CD14-positive monocyte (primary cell): ENCODE measurements at places on chromosomes 2 and 18. TPM values are rescaled to one million over a fixed set of nuclear protein-coding genes. Genes with fewer than 3 reads are reported as not detected.
A peak's percentile ranks its signal among the peaks of the same experiment; 100 is the strongest.

Gene AQP12B
- not detected for polyA plus RNA-seq

Gene DLX2
- polyA plus RNA-seq: not detected

Gene WDR35
- polyA plus RNA-seq: 0.28 TPM

Gene TAF4B
- polyA plus RNA-seq: 0.92 TPM

Gene PDE11A
- not detected for polyA plus RNA-seq

Gene DAW1
- not detected in 2 replicates for polyA plus RNA-seq

Gene ABCG5
- not detected for polyA plus RNA-seq

Gene PSTPIP2
- polyA plus RNA-seq: 42.3 TPM

Gene EVX2
- polyA plus RNA-seq: not detected

Gene HTR2B
- polyA plus RNA-seq: not detected

Gene PPP1R1C
- polyA plus RNA-seq: not detected in 2 replicates

Gene TPO
- not detected for polyA plus RNA-seq

Gene LONRF2
- not detected for polyA plus RNA-seq

Gene VRK2
- 7.7 and 13.5 TPM in 2 replicates for polyA plus RNA-seq

Gene COLEC12
- 0.35 TPM for polyA plus RNA-seq

DNA sequence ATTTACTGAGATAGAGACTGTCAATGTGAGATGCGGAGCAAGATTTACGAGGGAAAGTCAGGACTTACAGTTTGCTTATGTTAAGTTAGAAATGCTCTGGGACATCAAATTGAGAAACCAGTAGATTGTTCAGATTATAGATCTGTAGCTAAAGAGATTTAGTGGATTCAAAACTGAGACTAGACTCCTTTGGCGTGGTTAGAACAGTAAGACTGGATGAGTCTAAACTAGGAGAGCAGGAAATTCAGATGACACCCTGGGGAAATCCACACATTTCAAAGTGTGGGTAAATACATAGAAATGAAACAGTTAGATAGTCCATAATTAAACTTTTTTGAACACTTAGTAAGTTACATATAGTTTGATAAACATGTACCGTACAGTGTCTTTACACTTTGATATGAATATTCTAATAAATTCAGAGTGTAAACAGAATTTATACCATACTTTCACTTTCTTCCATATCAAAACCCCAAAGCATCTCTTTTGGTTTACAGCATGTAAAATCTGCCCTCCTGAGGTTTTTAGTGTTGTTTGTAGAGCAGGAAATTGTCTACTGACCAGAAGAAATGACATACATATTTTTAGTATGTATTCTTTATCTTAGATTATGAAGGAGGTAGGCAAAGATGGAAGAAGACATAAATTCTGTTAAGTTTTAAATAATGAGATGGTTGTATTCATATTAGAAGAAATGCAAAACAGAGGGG is 231.5 kb downstream of the NYAP2 start:
- no peak for DNase-seq

DNA sequence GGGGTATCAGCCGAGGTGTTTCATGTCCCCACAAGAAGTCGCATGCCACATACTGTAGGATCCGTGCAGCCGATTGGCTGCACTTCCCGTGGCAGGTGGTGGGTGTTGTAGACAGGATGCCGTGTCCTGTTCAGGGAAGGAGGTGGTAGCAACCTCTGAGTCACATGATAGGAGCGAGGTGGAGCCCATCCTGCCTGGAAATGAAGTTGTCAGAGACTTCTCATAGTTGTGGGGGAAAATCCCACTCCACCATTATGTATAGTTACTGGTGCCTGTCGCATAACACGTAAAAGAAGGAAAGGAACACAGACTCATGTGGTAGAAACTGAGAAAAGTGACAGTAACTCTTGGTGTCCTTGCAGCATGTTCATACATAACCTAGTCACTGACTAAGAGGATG is 91.4 kb upstream of the IL1R2 start:
- no peak for DNase-seq

- no peak for DNase-seq
Observed at GRCh38 chr2:208711598-208711997, 305.0 kb downstream of the PTH2R start.

- DNase-seq: no peak
Observed at GRCh38 chr2:88190808-88191721, 20.9 kb downstream of the THNSL2 start.

DNA sequence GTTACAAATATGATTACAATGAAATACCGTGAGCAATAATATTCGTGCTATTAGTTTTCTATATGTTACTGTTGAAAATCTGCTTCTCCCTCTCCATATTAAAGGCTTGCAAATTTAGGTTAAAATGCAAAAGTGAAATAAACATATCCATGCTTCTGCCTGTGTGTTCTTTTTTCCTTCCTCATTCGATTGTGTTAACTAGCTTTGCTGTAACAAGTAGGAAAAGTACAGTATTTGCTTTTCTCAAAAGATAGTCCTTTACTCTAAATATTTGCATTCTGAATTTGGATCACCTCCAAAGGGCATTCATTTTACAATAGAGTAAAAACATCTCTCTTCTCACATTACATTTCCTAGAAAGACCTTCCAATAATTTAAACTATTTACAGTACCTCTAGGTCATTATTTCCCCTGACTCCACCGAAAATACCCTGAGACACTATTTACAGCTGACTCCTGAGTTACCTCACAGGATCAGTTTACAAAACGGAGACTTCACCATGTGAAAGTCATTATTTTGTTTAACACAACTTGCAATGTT is 835.0 kb upstream of the FANCL start:
- no peak for DNase-seq

GRCh38 chr2:213251618-213252017 is 32.6 kb upstream of the SPAG16 start:
- peak; percentile 18 for DNase-seq

- DNase-seq: no peak
Observed at GRCh38 chr2:120315367-120316033, 30.4 kb upstream of the INHBB start.

DNA sequence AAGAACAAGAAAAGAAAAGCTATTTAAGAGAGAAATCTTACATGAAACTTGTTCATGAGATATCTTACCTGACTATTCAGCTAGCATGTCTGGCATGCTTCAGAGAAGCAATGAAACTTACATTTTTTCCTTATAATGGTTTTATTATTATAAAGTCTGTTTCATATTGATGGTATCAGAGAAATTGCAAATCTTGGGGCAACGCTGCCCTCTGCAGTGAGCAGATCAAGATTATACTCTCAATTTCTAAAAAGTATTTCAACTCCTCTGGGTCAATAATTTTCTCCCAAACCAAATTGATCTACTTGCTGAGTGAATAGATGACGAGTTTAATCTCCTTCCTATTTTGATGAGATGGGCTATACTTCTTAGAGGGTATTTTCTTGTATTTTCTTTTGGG is 235.6 kb downstream of the NUP35 start:
- DNase-seq: no peak

DNA sequence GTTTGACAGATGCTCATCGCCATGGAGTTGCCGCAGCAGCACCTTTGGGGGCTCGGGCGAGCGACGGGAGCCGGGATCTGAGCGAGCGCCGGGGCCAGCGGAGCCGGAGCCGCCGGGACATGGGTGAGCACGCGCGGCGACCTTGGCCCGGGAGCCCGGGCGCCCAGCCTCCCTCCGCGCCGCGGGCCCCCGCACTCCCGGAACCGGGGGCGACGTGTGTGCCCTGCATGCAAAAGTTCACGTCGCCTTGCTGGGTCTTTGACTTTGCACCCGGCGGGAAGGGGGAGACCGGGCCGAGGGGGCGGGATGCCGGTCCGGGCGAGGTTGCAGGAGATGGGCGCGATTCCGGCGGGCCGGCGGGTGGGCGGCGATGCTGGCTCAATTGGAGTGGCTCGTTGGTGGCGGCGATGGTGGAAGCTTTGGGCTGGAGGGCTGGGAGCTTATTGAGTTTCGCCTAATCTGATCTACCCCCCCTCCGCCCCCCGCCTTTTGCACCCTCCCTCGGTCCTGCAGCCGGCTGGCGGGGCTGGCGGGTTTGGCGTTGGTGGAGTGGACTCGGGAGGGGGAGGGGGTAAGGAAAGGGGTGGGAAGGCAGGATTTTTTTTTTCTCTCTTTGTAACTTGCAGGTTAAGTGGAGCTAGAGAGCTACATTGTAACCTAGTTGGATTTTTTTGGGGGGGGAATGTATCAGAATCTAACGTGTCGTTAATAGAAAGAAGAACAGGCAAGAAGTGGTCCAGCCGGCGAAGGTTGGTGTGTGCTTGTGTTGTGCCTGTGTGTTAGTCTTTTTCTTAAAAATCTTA is at the start of gene SETBP1:
Gene SETBP1 (plus strand): TSS at position 616 of the 803 bp plus-strand sequence. CDS start 20,459 bp downstream, outside the sequence.
- no peak for DNase-seq

GRCh38 chr18:46152436-46152807 is 48.2 kb downstream of the HAUS1 start:
- DNase-seq: no peak

GRCh38 chr2:221641181-221641871 is 69.2 kb upstream of the EPHA4 start:
- no peak for DNase-seq

DNA sequence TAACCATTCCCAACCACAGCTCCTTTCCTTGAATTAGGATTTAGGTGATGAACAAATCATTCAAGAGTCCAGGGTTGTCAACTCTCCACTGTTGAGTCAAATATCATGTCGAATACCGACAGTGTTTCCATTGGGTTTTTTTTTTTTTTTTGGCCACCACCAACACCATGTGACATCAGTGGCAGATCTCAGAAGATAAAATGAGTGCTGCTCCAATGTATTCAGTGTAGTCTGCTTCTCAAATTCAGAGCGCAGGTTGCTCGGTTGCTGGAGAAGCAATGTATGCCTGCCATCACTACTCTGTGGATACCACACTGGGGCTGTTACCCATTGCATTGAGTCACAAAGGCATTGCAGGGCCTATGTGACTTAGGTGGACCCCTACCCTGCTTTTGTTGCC is 10.8 kb upstream of the ATL2 start:
- peak; percentile 31 for DNase-seq

- no peak for DNase-seq
Observed at GRCh38 chr2:82027921-82028615, 1723.5 kb upstream of the LRRTM1 start.

GRCh38 chr18:49193252-49193651 is 242.5 kb upstream of the SMAD7 start:
- no peak for DNase-seq

DNA sequence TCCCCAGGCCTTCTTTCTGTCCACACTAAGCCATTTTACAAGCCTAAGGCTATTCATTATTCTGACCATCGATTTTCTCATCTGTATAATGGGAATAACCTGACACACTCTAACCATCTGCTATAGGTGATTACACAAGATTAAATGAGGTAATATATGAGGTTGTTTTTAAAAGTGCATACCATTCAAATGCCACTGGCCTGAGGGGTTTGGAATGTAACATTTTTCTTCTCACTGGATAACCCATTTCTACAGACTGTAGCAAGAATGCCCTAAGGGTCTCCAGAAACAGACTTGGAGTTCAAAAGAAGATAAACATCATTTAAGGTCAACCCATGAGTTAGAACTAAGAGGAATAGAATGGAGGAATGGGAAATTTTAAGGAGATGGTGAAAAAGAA is 111.7 kb upstream of the SETBP1 start:
- no peak for DNase-seq

DNA sequence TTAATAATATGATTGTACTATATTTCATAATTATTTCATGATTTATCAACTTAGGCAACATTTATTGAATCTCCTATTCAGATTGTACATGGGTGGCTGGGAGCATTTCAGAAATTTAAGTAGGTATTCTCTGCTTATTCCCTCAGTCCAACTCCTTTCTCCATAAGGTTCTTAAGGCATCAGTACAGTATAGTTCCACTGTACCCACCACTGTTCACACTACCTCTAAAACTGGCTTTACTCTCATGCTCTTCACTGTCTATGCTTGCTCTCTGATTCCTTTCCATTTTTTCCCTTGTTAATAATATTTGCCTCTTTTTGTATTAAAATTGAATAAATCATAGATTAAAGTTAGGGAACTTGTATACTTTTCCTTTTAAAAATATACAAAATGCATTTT is 89.8 kb downstream of the EHBP1 start:
- DNase-seq: no peak

GRCh38 chr18:11246495-11247300 is 97.3 kb upstream of the PIEZO2 start:
- no peak for DNase-seq

GRCh38 chr18:79000997-79001396 is 21.4 kb downstream of the SALL3 start:
- no peak for DNase-seq

GRCh38 chr2:232876978-232877441 is 6.9 kb downstream of the SNORC start:
- DNase-seq: no peak

GRCh38 chr2:160279813-160280465 is 79.9 kb upstream of the ITGB6 start:
- DNase-seq: no peak

DNA sequence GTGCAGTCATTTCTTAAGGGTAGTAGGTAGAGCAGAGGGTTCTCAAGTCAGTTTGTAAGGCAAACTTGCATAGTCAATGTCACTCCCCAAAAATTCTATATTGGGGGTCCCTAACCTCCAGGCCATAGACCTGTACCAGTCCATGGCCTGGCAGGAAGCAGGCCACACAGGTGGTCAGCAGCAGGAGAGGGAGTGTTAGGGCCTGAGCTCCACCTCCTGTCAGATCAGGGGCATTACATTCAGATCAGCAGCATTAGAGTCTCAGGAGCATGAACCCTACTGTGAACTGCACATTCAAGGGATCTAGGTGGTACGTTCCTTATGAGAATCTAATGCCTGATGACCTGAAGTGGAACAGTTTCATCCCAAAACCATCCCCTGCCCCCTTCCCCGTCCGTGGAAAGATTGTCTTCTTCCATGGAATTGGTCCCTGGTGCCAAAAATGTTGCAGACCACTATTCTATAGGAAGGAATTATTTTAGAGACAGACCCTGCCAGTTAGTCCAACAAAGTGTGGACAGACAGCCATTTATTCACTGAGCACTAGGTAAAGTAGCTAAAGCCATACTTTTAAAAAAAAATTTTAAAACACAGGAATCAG is 6.7 kb downstream of the COA5 start:
- DNase-seq: peak; percentile 9

- DNase-seq: no peak
Observed at GRCh38 chr2:236019434-236019833, 148.8 kb downstream of the GBX2 start.

DNA sequence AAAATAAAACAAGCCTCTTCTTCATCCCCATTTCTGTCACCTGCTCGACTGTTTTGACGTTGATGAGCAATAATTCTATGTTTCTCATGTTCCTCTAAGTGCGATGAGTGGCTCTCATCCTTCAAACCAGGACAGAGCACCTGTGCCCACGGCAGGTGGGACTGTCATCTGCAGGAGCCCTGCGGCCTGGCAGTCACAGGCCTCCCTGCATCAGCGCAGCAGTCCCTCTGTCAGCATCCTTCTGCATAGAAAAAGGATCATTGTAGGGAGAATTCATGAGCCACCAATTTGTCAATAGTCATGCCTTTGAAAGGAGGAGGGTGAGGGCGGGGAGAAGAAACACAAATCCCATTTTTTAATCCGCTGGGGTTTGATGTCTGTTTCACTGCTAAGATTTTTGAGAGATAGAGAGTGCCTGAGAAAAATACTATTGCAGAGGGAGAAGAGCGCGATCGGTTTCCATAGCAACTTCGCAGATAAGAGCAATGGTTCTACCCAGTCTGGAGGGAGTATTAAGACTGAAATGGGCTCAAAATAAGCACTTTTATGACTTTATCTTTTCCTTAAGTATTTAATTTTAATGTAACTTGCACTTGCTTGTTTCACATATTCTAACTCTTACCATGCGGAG is 234.3 kb upstream of the NCKAP5 start:
- no peak for DNase-seq

- DNase-seq: no peak
Observed at GRCh38 chr18:26579941-26580618, 31.7 kb upstream of the KCTD1 start.
